ENCODE measurements at places on chromosomes 4 and X.

GRCh38 chrX:68177542-68177941 is 255.8 kb downstream of the OPHN1 start:
- DNase-seq: no peak

- DNase-seq: no peak
Measured at GRCh38 chr4:86043755-86044592, 315.9 kb downstream of the MAPK10 start.

DNA sequence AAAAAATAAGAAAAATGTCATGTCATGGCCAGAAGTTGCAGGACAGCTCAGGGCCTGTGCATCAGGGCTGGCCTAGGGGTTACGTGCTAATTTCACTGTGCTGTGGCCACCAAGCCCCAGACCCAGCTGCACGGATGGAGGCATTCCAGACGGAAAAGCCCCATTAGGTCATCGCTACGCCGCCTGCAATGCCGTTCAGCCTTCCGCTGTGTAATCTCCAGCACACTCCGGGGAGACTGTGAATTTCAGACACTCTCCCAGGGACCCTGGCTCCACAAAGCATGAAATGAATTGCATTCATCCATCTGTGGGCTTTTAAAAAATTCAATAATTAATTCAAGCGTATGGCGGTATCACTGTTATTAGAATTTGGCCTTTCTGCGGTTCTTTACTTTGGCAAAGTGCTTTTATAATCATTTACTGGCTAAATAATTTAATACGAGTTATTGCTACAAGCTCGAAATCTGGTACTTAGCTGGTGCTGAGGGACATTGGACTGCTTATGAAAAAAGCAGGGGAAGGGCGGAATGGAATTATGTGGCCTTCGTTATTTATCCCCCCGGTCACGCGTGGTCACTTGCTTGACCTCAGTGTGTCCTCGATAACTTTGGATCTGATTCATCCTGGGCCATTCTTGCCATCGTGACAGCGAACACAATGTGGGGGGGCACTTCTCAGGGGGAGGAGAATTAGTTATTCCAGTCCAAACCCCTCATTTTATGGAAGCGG is 9.0 kb upstream of the NSG1 start:
- DNase-seq: no peak

GRCh38 chr4:4637710-4638109 is 95.9 kb upstream of the STX18 start:
- no peak for DNase-seq

DNA sequence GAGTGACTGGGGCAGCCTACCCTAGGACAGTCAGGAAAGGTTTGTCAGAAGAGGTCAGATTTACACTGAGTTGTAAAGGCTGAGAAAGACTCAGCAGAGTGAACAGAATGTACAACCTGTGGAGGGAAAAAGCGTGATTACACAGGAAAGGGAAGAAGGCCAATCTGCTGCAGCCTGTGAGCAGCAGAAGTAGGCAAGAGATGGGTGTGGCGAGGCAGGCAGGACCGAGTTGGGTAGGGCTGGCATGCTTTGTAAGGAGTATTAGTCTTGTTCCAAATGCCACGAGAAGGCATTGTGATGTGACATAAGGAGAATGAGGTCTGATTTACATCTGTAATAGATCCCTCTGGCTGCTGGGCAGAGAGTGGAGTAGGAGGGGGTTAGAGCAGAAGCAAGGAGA is 12.6 kb downstream of the SGMS2 start:
- DNase-seq: no peak
